ENCODE measurements at places on chromosomes 13 and 19.

DNA sequence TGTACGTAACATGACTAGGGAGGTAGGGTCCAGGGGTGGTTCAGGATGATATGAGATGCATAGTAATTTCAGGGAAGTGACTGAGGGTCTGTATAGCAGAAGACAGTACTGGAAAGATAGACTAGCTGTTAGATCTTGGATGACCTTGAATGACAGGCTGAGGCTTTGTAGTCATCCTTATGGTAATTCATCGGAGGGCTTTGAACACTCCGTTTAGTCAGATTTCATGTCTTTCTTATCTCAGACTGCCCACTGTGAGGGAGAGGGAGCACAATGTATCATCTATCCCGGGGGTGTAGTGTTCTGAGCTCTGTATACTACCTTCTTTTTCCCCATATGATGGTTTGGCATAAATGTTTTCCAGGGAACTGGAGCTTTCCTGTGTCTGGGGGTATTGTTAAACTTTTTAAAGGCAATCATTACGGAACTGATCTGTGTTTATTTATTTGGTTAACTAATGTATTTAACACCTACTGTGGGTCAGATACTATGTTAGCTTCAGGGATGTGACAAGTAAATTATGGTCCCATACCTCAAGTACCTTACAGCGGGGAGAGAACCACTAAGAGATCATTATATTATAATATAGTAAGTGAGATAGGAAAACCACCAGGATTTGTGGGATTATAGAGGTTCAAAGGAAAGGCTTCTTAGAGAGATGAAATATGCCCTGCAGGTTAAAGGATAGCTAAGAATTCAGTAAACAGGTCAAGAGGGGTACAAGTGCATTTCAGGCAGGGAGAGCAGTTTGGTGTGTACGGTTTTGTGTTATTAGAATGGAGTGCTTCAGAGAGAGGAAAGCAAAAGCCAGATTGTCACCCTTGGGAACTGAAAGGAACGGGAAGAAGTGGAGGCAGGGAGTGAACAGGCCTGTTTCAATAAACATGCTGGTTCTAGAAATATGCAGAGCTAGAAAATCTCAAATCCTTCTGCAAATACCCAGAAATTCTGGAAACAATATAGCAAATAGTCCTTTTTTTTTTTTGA, 164.8 kb upstream of the KL start:
- no peak for DNase-seq

GRCh38 chr13:36362251-36362650, 16.1 kb upstream of the SPART start:
- DNase-seq: no peak

DNA sequence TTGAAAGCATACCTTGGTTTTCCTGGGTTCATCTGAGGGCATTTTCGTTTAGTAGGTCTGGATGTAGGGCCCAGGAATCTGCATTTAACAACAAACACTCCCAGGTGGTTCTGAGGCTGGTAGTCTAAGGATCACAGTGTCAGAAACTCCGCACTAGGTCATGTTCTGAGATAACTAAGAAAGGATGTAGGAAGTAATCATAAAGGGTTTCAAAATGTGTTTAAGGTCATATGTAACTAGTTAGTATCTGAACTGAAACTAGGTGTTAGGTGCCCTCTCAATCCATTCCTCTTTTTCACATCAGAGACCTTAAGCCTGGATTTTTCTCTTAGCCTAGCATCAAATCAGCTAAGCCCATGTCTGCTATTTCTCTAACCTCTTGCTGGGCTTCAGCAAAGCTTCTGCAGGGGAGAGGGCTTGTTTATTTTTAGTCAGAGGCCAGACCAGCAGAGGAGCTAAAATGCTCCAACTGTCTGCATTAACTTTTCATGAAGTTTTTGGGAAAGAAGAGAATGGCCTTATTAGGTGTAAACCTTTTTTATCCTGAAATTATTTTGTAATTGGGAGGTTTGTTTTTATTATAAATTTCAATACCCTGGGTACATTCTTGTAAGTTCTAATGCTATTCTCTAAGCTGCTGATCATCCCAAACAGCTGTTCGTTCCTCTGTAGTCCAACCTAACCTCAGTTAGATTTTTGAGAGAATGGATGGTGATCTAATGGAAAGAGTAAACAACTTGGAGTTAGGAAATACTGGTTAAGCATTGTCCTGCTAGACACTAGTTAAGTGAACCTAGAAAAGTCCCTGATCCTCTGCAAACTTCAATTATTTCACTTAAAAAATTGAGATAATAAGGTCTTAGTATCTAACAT, 262.8 kb upstream of the RFC3 start:
- peak; percentile 45 for DNase-seq

DNA sequence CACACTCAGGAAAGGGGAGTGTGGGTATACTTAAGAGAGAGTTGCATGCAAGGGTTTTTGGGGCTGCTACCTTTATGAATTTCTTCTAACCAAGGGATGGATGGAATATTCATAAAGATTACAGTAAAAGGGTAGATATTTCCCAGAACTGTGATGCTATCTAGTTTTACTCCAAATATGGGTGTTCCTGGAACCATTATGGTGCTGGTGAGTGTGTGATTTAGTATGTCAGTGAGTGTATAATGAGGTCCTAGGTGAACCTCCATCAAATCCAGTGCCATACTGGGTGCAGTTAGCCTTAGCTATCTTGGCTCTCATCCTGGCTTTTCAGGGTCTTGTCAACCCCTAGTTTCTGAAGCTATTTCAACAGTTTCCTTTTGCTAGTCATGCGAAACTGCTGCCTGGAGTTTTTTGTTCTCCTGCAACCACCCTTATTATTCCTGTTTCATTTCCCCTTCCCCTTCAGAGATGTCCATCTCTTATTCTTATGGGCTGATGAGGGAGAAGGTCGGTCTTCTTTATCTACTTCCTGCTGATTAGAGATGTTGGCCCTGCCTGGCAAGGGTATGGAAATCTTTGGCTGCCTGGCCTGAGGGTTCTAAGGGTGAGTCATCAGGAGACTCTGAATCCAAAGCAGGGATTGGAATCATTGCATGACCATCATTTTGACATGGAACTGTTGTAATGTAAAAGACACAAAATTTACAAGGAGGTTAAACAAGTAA, 202.3 kb downstream of the NBEA start:
- no peak for DNase-seq

GRCh38 chr13:100160450-100160849, 71.6 kb downstream of the PCCA start:
- DNase-seq: no peak

DNA sequence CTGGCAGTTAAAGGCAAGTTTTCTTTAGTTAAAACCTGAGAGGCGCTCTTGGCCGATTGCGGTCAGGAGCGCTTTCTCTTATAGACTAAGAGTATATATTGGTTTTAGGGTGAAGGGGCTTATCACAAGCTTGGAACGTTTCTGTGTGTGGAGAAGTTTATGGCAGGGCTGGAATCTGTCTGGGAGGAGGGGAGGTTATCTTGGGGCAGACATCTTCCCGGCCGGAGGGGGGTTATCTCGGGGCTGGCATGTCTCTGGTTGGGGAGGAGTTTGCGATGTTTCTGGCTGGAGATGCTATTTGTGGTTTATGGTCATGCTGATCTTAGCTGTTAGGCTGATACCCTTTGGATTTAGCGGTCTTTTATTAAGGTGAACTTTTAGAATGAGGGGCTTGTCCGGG, 18.3 kb downstream of the KDM4B start:
- no peak for DNase-seq

DNA sequence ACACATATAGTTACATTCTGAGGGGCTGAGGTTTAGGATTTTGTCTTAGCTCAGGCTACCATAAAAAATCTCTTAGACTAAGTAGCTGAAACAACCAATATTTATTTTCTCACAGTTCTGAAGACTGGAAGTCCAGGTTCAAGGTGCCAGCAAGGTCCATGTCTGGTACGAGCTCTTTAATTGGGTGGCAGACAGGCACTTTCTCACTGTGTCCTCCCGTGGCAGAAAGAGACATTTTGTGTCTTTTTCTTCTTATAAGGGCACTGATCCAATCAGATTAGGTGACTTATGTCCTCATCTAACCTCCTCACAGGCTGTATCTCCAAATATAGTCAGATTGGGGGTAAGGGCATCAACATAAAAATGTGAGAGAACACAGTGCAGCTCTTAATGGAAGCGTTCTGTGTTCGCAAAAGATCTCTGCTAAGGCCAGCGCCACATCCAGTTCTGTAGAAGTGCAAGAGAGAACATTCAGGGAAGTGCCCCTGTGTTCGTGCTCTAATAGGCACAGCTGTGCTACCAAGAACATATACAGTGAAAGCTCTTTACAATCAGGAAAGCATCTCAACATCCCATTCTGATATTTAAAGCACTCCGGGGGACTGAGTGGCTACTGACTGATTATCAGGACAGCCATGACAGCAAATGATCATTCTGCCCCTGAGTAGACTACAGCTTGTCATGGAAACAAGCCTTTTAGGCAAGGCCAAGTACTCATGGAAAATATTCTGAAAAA, 819.2 kb downstream of the LIG4 start:
- no peak for DNase-seq

DNA sequence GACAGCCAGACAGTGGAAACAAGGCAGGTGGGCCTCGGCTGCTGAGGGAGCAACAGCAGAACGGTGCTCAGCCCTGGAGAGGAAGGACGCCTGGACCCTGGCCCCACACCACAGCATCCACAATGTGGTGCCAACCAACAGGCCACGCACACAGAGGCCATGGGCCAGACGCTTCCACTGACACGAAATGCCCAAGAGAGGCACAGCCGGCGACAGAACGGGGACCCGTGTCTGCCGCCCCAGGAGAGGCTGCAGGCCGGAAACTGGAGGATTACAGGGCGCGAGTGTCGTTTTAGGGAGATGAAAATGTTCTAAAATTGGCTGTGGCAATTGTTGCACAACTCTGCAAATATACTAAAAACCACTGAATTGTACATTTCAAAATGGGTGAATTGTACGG, 69.7 kb downstream of the RASA3 start:
- DNase-seq: no peak

- no peak for DNase-seq
Observed at GRCh38 chr13:112335135-112335534, 41.0 kb upstream of the SPACA7 start.

DNA sequence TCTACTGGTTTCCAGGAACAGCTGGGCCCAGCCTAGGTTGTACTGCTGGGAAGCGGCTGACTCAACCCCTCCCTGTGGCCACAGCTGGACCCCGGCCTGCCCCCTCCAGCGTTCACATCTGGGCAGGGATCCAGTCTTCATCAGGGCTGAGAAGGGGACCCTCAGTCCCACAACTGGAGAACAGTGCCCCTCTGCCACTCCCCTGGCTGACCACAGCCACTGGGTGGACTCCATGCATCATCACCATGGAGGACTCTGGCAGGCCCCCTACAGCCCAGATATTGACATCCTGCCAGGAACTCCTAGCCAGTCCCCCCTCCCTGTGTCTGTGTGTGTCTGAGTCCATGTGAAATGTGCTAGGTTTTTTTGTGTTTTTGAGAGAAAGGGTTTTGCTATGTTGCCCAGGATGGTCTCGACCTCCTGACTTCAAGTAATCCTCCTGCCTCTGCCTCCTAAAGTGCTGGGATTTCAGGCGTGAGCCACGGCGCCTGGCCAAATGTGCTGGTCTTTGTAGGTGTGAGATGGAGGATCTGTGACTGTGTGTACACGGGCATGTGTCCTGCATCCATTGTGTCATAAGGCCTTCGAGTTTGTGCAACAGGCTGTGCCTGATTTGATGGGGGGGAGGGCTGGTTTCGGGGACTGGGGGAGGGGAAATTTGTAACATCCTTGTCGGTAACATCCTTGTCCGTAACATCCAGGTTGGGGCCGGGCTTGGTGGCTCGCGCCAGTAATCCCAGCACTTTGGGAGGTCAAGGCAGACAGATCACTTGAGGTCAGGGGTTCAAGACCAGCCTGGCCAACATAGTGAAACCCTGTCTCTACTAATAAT, 4.0 kb upstream of the HOOK2 start:
- DNase-seq: no peak

GRCh38 chr19:55406091-55406825, 1.3 kb downstream of the UBE2S start:
- no peak for DNase-seq

- no peak for DNase-seq
Observed at GRCh38 chr13:99909097-99909835, 62.3 kb downstream of the ZIC5 start.

GRCh38 chr13:79740991-79741390, 260.0 kb downstream of the NDFIP2 start:
- DNase-seq: no peak

DNA sequence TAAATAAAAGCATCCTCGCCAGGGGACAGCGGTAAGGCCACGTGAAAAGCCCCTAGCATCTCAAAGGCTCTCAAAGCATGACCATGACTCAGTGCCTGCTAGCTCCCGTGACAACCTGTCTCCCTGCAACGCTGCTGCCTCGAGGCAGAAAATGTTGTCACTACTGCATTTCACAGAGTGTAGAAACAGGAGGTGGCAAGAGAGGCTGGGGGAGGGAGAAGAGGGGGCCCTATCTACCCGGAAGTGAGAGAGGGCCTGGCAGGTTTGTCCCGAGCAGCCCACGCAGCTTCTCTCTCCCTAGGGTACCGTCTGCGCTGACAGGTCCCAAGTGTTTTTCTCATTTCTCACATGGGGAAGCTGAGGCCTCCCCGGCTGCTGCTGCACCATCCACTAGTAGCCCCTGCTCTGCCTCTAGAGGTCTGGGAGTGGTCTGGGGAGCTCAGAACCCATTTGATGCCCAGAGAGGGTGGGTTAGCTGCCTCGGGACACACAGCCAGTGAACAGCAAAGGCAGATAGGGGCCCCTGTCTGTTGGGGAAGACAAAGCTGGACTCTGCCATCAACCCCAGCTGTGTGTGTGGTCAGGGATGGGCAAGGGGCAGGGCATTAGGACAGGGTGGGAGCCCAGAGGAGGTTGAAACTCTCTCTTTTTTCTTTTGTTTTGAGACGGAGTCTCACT, 3.7 kb downstream of the TINCR start:
- DNase-seq: no peak

DNA sequence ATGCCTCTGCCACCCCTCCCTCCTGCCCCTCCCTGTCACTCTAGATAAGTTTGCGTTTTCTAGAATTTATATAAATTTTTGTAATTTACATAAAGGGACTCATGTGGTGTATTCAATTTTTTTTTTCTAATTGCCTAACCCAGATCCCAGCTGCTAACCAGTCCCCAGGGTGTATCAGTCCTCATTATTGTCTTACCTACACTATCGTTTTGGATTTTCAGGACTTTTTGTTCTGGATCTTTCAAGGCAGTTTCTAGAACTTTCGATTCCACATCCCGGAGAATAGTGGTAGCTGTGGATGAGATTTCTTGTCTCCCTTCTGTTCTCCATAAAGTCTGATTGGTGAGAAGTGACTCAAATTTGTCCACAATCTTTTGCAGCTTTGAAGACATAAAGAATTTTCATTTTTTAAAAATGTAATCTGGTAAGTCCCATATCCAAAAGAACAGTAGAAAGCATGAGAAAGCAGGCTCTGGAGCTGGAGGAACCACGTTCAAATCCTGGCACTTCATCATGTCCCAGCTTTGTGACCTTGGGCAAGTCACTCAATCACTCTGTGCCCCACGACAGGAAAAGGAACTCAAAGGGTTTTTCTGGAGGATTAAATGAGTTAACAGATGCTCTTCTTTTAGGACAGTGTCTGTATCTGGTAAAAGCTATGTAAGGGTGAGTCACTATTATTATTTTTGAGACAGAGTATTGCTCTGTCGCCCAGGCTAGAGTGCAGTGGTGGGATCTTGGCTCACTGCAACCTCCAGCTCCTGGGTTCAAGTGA, 19.7 kb downstream of the ADGRE3 start:
- no peak for DNase-seq

- DNase-seq: no peak
Observed at GRCh38 chr19:52778811-52779210, 7.8 kb downstream of the ZNF600 start.

- no peak for DNase-seq
Observed at GRCh38 chr13:91357613-91358386, 10.3 kb downstream of the MIR17HG start.
